ENCODE measurements at places on chromosomes 11 and 22.

- DNase-seq, result no peak
These were observed 23.6 kb downstream of the TXN2 start for GRCh38 chr22:36457688-36458450.

GRCh38 chr11:32184041-32184722, 93.3 kb downstream of the RCN1 start:
- no peak for DNase-seq

DNA sequence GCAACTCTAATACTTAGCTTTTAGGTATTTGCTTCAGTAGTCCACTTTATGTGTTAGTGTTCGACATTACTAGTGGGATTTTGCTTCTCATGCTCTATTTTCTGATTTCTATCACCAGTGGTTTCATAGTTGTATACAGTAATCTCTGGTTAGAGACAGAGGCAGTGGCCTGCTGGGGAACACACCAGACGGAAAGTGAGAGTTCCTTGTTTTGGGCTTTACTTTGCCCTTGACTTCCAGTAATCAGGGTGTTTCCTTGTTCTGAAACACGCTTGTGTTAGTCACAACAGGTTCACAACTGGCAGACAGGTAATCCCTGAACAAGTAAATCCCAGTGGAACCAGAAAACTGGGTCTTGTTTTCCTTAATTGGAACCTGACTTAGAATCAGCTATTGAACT, 56.0 kb downstream of the PACS1 start:
- no peak for DNase-seq

- DNase-seq, result no peak
These were observed 27.3 kb downstream of the TSPAN18 start for GRCh38 chr11:44753961-44754645.

GRCh38 chr11:17389957-17390649, 1.6 kb upstream of the KCNJ11 start:
- no peak for DNase-seq

GRCh38 chr11:23865341-23865975, 631.4 kb upstream of the LUZP2 start:
- DNase-seq, result no peak

- no peak for DNase-seq
These were observed 3.3 kb upstream of the KLHL22 start for GRCh38 chr22:20498913-20499312.

DNA sequence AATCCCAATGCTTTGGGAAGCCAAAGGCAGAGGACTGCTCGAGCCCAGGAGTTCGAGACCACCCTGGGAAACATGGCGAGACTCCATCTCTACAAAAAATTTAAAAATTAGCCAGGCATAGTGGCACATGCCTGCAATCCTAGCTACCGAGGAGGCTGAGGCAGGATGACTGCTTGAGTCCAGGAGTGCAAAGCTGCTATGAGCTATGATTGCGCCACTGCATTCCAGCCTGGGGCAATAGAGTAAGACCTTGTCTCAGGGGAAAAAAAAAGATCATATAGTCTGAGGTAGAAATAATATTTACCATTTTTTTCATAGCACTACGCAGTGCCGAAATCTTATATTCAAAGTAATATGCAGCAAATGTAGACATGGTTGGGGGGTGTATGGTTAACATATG, 47.8 kb downstream of the MRTFA start:
- no peak for DNase-seq

DNA sequence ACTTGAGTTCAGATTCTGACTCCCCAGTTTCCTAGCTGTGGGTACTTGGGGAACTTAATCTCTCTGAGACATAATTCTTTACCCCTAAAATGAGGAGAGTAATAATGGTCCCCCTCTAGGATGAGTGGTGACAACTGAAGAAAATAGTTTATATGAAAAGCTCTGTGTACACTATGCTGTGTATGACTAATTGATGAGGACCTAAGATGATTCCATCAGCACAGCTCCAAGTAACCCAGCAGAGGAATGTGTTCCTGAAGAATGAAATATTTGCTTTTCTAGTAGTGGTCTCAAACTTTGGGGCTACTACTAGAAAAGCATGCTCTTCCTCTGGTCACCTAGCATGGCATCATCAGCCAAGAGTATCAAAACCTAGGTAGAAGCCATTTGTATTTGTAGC, 217.3 kb upstream of the NARS2 start:
- DNase-seq, result no peak

GRCh38 chr11:121119440-121119839, 18.4 kb downstream of the TECTA start:
- DNase-seq, result no peak

GRCh38 chr11:130549393-130549999, 101.1 kb downstream of the ADAMTS15 start:
- no peak for DNase-seq
